ENCODE measurements at places on chromosomes 5 and 9.

DNA sequence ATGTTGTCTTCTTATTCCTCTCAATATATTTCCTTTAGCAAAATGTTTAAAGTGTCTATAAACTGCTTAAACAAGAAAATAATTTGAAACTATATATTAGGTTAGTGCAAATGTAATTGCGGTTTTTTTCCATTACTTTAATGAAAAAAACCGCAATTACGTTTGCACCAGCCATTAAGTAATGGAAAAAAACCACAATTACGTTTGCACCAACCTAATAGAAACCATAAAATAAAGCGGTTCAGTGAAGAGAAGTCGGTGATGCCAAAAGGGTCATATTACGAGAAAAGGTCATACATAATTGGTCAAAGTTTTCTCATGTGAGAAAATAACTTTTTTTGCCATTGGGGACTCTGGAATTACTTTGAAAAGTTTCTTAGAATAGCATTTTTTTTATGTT, 385.6 kb upstream of the ST8SIA4 start:
- DNase-seq: no peak

DNA sequence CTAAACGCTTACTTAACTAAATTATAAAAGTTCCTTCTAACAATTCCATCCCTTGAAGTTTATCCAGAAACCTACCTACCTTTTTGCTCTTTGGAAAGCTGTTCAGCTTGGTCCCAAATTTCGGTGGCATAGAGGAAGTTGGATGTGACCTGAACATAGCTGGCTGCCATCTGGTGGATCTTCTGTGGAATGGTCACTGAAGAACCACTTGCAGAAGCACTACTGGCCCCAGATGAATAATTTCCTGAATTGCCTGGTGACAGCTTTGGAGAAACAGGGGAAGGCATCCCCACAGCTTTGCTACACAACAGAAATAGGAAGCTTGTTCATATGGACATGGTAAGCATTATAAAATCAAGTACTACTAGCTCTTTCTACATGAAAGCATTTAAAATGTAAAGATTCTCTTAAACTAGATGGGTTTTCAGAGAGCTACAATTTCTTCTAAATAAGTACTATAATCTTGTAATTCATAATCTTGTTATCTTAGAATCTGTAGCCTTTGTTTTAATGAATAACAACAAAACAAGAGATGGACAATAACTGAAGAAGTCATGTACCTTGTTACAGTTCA, 9.9 kb downstream of the LEAP2 start:
- no peak for DNase-seq

DNA sequence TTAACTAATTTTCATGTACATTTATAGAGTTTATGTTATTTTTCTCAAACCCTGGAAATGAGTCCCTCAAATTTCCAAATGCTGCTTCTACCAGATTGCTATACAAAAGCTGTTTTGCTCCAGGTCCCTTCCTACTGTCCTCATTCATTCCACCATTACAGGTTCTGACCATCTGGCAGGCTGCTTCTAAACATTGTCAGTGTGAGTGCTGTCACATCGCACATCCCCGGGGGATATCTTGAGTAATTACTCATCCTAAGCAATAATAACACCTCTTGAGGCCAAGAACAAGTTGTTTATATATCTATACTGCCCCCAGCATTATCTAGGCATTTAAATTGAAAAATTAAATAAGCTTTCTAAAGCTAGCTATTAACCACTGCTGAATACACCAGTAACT, 1675.3 kb upstream of the CDH6 start:
- peak; percentile 96 for DNase-seq

DNA sequence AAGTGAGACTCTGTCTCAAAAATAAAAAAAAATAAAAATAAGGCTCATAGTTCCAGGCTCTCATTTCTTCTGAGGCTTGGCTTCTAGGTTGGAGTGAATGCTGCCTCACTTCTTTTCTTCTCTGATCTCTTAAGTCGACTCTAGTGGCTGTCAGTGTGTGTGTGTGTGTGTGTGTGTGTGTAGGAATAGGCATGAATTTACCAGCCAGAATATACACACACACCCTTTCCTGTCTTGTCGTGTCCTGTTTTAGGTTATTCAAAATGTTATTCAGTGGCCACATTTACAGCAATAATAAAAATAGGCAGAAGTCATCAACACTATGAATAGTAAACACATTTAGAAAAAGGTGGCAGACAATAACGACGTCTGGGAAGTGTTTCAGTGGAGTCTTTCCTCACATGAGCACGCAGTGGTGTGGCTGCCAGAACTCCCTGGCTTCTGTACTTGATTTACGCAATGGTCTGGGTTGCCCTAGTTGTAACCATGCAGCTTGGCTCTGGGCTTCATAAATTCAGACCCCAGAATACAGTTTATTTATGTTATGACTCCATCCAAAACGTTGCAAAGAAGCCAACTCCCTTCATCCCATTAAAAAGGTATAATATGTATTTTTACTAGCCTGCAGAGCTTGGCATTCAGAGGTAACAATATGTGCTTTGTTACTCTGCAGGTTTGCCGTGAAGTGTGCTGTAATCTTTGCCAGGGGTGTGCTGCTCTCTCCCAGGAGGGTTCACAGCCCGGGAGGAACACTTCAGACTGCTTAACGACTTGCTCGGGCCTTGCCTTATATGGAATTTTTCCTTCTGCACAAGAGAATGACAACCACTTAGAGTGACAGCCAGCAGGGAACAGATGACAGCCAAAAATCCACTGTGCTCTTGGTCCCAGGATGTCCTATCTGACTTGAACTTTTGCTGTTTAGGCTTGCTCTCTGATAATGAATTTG, 34.4 kb upstream of the PALM2AKAP2 start:
- DNase-seq: peak; percentile 37

DNA sequence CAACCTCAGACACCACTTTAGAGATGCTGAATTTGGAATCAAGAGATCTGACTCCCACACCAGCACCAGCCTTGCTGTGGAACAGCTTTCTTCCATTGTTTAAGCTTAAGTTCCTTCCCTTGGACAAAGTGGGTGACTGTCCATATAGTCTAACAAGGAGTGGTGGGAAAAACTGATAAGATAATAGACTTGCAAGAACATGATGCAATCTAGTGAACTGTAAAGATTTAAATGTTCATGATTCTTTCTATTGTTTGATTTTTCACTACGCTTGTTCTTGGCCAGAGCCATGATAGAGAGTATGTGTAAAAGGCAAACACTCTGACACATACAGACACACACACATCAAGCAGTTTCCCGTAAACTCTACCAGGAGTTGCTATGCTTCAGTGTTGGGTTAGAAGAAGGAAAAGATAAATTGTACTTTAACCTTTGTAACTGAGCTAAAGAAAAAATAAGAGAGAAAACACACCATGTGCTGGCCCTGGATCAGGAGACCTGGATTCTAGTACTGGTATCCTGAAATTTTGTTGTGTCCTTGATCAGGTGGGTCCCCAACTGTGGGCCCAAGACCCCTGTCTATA, 94.3 kb downstream of the PAPPA start:
- DNase-seq: no peak

Measured in NCI-H524 (cell line).